HAP-1 (cell line): ENCODE measurements at places on chromosomes 3 and 15.
A peak's percentile ranks its signal among the peaks of the same experiment; 100 is the strongest.

GRCh38 chr3:176961916-176962315 lies 235.4 kb downstream of the TBL1XR1 start:
- DNase-seq, result no peak

- DNase-seq, result no peak
Measured at GRCh38 chr15:77440378-77440999, 19.8 kb downstream of the HMG20A start.

DNA sequence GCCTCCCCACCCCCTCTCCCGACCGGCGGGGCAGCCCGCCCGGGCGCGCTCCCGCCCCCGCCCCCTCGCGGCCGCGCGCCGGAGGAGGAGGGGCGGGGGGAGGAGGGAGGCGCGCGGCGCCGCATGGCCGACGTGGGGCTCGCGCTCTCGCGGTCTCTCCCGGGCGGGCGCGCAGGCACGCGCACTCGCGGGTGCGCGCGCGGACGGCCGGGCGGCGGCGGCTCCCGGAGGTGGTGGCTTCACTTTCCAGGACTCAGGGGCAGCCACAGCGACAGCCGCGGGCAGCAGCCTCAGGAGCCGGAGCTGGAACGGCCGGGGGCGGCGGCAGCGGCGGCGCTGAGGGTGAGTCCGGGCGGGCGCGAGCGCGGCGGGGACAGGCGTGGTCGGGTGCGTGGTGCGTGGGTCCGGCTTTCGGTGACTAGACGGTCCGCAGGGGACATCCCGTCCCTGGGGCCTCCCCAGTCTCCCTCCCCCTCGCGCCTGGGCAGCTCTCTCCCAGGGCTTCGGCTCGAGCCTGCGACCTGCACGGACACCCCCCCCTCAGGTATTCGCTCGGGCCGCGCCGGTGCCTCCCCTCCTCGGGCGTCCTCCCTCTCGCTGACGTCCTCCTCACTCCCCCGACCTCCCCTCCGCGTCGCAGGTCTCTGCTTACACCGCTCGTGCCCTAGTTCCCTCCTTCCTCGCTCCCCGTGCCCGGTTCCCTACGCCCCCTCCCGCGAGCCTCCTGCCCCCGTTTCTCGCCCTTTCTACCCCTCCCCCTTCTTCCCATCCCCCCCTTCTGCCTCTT lies at the start of gene UBE2E2:
UBE2E2 (plus strand) TSS at position 407 of the 787 bp plus-strand sequence.
- DNase-seq, result peak; percentile 68

DNA sequence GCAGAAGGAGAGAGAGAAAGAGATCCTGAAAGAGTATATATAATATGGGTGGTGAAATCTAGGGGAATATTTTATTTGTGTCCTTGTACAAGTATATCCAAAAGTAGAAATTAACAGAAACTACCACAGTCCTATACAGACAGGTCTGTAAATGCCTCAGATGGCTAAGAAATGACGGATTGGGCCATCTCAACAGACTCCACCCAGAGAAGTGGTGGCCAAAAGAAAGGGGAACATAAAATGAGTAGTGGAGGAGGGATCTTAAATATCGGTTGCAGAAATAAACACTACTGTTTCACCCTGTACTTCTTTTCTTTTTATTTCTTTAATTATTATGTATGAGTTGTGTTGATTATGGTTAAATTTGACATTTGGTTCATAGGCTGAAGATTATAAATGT lies 47.7 kb downstream of the CCR3 start:
- DNase-seq, result no peak

GRCh38 chr3:42780892-42781700 lies 8.0 kb upstream of the CCDC13 start:
- peak; percentile 57 for DNase-seq

DNA sequence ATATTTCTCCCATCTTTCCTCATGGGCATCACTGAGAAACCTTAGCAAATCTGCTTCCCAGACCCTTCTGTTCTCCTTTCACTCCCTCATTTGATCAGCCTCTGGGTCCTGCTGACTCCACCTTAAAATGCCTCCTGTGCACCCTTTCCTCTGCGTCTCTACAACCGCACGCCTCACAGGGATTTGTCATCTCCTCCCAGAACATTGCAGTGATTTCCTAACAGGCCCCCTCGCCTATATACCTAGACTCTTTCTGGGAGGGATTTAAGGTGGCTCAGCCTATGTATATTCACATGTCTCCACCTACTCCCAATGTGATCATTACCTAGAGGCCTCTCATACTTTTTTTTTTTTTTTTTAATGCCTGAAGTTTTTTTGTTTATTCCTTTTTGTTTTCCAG lies 69.2 kb downstream of the LIPC start:
- DNase-seq, result no peak

DNA sequence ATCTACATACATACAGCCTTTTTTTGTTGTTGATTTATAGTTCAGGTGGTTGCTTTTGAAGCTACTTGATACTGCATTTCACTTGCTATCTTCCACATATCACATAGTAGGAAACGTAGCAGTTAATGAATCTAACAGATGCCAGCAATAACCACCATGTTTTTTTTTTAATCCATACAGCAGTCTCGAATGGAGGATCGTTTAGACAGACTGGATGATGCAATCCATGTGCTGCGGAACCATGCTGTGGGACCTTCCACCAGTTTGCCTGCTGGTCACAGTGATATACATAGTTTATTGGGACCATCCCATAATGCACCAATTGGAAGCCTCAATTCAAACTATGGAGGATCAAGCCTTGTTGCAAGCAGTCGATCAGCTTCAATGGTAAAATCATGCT lies 123.2 kb upstream of the CGNL1 start:
- no peak for DNase-seq

DNA sequence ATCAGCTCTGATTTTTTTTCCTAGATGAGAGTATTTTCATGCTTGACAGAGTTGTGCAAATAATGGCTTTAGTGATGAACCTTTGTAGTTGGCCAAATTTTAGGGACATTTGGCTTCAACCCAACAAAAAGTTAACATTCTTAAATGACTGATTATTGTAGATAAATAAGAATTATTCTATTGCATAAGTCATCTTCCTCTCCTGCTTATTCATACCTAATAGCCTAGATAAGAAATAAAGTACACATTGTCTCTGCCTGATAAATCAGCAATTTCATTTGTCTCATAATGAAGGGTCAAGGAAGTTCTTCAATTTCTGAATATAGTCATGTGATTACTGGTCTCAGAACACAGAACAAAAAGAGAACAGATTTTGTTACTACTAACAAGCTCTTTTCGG lies 428.9 kb upstream of the IL12A start:
- no peak for DNase-seq

- DNase-seq, result no peak
Measured at GRCh38 chr3:89955156-89955555, 847.7 kb downstream of the EPHA3 start.

GRCh38 chr15:40943764-40944365 lies 9.4 kb upstream of the CHAC1 start:
- no peak for DNase-seq

DNA sequence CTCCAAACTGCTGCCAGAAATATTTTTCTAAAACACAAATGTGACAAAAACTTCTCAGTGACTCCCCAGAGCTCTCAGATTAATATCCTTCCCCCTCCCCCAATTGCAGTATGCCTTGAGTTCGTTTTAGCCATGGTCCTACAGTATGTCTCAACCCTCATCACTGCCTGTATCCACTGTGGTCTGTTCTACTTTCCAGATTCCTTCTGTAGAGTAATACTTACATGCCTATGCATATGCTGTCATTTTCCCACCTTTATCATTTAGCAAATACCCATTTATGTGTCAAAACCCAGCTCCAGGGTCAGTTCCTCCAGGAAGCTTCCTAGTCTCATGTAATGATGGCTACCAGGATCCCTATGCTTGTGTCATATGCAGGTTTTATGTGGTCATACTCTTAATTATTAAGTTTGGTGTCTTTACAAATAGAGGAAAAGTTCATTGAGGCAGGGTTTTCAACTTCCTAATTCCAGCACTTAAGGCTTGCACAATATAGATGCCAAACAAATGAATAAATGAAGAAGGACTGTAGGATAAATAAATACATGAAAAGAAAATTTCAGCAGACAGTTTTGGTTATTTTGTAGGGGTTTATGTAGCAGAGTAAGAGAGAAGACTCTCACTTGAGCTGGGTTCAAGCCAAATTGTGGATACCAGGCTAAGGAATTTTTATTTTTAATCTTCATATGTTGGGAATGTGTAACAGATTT lies 170.8 kb downstream of the ALCAM start:
- DNase-seq, result no peak

- DNase-seq, result peak; percentile 58
Measured at GRCh38 chr15:68650901-68651709, 72.3 kb downstream of the CORO2B start.

GRCh38 chr3:130779486-130779885 lies 32.9 kb upstream of the PIK3R4 start:
- no peak for DNase-seq

GRCh38 chr3:73561494-73561893 lies 63.2 kb downstream of the PDZRN3 start:
- no peak for DNase-seq

GRCh38 chr3:172040078-172040980 lies 951 bp downstream of the FNDC3B start:
- peak; percentile 78 for DNase-seq

GRCh38 chr15:70512772-70513362 lies 250.5 kb downstream of the UACA start:
- peak; percentile 82 for DNase-seq

DNA sequence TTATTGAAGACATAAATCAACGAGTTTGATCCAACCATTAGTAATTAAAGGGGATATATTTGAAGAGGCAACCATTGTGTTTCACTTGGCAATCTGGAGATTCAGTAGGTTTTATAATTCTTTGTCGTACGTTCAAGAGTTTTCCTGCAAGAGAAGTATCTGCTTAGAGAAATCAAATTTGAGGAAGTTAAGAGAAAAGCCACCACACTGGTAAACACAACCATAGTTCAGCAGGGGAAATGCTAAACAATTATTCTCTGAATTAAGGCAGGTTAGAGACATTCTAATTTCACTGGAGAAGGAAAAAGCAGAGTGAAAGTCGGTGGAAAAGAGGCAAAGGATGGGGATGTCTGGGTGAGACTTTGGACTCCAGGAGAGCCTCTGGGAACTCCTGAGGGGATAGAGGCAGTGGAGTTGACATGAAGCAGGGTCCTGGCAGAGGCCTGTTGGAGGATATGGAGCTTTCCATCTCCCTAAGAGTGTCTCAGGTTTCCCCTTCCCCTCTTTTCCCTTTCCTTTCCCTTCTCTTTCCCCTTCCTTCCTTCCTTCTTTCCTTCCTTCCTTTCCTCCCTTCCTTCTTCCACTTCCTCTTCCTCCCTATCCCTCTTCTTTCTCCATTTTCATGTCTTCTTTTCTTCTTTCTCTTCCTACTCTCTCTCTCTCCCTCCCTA lies 26.5 kb downstream of the SPINK8 start:
- DNase-seq, result no peak

GRCh38 chr3:123571264-123571972 lies 13.4 kb downstream of the HACD2 start:
- no peak for DNase-seq

DNA sequence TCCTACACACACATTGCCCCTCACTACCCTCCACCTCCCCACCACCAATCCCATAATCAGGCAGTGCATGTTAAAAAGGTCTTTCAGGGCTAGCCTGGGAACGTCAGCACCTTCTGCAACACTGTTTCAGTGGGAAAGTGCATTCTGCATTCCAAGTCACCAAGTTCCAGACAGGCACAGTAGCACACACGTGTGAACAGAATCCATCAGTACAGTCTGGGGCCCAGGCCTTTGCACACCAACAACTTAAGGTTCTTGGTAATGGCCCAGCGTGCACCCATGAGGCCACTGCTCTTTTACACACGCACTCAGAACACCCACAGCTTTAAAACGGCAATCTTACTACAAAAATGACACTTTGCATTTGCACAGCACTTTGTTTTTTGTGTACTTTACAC lies 1.2 kb downstream of the ANXA2 start:
- peak; percentile 34 for DNase-seq

DNA sequence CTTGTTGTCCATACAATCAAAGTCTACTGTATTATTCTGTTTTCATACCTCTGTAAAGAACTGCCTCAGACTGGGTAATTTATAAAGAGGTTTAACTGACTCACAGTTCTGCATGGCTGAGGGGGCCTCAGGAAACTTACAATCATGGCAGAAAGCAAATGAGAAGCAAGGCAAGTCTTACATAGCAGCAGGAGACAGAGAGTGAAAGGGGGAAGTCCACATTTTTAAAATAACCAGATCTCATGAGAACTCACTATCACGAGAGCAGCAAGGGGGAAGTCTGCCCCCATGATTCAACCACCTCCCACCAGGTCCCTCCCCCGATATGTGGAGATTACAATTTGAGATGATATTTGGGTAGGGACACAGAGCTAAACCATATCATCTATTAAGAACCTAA lies 724.6 kb upstream of the CBLB start:
- no peak for DNase-seq

- no peak for DNase-seq
Measured at GRCh38 chr15:39139431-39140059, 441.3 kb upstream of the THBS1 start.

DNA sequence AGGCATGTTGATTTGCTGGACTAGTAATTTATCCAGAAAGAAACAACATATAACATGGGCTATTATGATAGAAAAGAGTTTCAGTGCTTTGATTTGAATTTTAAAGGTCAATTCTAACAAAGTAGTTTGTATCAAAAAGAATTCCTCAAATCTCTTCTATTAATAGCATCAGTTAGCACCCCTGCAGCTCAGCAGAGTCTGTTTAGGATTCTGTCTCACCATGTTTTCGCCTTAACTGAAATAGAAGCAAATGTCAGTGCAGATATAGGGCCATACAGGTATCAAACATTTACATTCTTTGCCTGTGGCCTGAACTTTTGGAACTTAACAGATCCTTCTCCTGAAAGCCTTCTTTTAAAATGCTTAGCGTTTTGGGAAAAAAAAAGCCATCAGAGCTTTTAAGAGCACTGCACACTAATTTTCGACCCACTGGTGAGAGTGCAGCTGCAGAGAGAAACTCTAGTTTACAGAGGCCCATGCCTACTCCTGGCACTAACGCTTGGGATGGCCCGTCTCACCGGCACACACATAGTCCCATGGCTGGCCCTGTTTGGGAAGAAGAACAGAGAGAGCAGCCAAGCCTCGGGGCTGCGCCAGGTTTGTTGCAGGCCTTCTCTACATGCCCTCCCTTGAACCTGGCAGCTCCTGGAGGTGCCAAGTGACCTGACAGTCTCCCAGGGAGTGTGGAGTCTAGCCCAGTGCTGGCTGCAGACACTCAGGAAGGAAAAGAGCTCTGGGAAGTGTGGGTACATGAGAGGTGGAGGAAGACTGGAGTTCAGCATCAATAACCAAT lies 9.9 kb upstream of the PAQR9 start:
- DNase-seq, result no peak

GRCh38 chr15:78680431-78681075 lies 39.5 kb upstream of the CHRNB4 start:
- no peak for DNase-seq

- DNase-seq, result no peak
Measured at GRCh38 chr15:92971713-92972112, 71.6 kb downstream of the CHD2 start.
